ENCODE measurements at places on chromosomes 5 and 9. TPM values are rescaled to one million over a fixed set of nuclear protein-coding genes. Genes with fewer than 3 reads are reported as not detected.

The IL5 gene
- not detected for total RNA-seq

The CORO2A gene
- 50.9 TPM for total RNA-seq

The GARNL3 gene
- 19.5 TPM for total RNA-seq

The ENHO gene
- 1.4 TPM for total RNA-seq

The OLFML2A gene
- total RNA-seq: 10.2 TPM

The TAF11L10 gene
- total RNA-seq: not detected

The PALM2AKAP2 gene
- total RNA-seq: not detected

The DEPDC1B gene
- 2.9 TPM for total RNA-seq

The AQP3 gene
- 11.6 TPM for total RNA-seq

The PCDHGA3 gene
- 1.2 TPM for total RNA-seq

The LPAR1 gene
- total RNA-seq: 34.4 TPM

The NR2F1-AS1 gene
- total RNA-seq: 3.7 TPM

The PPP2CA gene
- total RNA-seq: 198 TPM

The FAM170A gene
- not detected for total RNA-seq

The NSMF gene
- 56.3 TPM for total RNA-seq

The FEM1C gene
- total RNA-seq: 5.8 TPM

The PAEP gene
- total RNA-seq: not detected

The GAS1 gene
- total RNA-seq: 4.8 TPM

The PLPP1 gene
- 335 TPM for total RNA-seq

The IFNA13 gene
- not detected for total RNA-seq

The LHFPL2 gene
- 34.4 TPM for total RNA-seq

The PCDHB15 gene
- total RNA-seq: 0.75 TPM

The KCNN2 gene
- 0.16 TPM for total RNA-seq

The C9 gene
- total RNA-seq: not detected

The SPATA31A3 gene
- not detected for total RNA-seq

The PTGER4 gene
- 104 TPM for total RNA-seq

The PKD2L2 gene
- total RNA-seq: not detected

The LVRN gene
- total RNA-seq: 1.4 TPM

The IFNE gene
- total RNA-seq: not detected

The ESM1 gene
- not detected for total RNA-seq

The SLC45A2 gene
- total RNA-seq: not detected

The KLHL3 gene
- 3.4 TPM for total RNA-seq

The PRPF4 gene
- 5.0 TPM for total RNA-seq

The GAPT gene
- not detected for total RNA-seq

The IRX2 gene
- not detected for total RNA-seq

The CDKN2B-AS1 gene
- total RNA-seq: 152 TPM

The ERBIN gene
- total RNA-seq: 109 TPM

The RNF183 gene
- not detected for total RNA-seq

The ZBTB43 gene
- 16.2 TPM for total RNA-seq

The NEUROG1 gene
- not detected for total RNA-seq

The GPR151 gene
- not detected for total RNA-seq

The TTC23L gene
- not detected for total RNA-seq

The PCDHGA8 gene
- 2.2 TPM for total RNA-seq

The TPM2 gene
- 690 TPM for total RNA-seq

The KIF4B gene
- not detected for total RNA-seq

The TRIP13 gene
- total RNA-seq: 4.1 TPM

The CCDC171 gene
- 4.4 TPM for total RNA-seq

Measured in transverse colon (tissue), 4 donors.